ENCODE measurements at places on chromosomes 11 and 22. TPM values are rescaled to one million over a fixed set of nuclear protein-coding genes. Genes with fewer than 3 reads are reported as not detected.

Gene UNC93B1
- total RNA-seq = 121 TPM

Gene BET1L
- total RNA-seq = 54.2 TPM

Gene GSTT4
- total RNA-seq = not detected

DNA sequence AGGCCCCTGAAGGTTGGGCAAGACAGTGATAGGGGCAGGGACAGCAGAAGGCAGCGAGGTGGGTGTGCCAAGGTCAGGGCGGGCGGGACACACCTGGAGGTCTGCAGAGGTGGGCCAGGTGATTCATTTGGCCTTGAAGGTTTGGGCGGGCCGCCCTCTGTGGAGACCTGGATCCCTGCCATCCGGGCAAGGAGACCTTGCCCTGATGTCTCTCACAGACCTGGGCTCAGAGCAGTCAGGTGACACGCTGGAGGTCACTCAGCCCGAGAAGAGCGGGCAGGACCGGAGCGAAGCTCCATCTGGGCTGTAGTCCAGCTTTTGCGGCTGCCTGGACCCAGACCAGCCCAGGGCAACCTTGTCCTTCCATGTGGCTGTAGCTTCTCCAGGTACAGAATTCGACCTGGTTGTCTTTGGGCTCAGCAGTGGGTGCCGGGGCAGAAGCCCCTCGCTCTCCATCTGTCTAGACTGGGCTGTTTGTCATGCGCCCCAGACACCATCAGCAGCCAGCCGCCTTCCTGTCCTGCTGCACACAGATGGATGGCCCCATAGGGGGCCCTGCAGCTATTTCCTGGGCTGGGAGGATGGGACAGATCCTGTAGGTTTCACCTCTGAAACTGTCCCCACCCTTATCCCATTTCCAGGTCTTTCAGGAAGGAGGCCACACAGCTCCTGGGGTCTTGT is 3.1 kb downstream of the MRGPRG start:
- no peak for DNase-seq

DNA sequence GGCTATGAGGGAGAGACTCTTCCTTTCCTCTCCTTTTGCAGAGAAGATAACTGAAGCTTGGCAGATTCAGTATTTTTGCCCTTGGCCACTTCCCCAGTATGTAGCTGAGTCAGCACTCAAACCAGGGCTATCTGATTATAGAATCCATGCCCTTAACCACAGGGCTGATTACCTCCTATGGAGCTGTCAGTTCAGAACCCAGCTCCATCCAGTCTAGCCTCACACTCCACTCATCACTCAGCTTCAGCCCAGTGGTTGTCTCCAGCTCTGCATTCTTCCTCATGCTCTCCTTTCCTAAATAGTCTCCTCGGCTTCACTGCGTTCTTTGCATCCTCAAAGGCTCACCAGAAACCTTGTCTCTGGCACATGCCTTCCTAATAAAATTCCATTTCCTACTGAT is 151.6 kb upstream of the BLID start:
- DNase-seq = no peak

DNA sequence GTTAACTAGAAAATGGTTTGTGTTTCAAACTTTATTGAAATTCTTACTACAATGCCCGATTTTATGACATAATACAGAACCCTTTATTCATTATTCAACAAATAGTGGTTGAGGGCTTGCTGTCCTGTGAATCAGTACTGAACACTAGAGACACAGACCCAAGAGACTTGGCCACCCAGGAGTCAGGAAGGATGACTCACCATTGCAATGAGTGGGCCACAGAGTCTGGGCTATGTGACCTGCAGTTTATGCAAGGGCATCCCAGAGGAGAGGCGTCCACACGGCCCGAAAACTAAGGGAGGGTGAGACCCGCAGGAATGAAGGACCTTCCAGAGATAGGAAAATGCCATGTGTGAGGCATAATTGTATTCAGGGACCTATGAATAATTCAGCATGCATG is 143.8 kb upstream of the DDI1 start:
- no peak for DNase-seq

DNA sequence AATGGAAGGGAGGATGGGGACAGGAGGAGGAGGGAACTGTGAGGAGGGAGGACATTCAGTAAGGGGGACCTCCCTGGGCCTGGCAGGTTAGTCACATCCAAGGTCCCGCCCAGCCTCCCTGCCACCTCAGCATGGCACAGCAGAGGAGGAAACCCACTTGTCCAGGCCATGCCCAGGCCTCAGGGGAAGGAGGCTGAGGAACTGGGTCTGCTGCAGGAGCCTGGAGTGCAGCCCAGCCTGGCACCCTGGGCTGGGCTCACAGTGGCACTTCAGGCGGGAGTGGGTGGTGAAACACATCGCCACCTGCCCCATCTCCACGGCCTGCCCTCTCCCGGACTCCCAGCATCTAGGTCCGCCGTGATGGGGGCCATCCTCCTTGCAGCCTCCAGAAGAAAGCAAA is 17.2 kb upstream of the KLHL35 start:
- DNase-seq = no peak

All from lower lobe of right lung (tissue), 2 donors.